Stimulated activated CD8-positive, alpha-beta memory T cell treated with anti-CD3 and anti-CD28 coated beads, Interleukin-15, amount 100 ng/mL, for 4 hours (primary cell): ENCODE measurements at places on chromosomes 2 and 18.

- no peak for DNase-seq
These were observed 6.4 kb upstream of the D2HGDH start for GRCh38 chr2:241728000-241728399.

GRCh38 chr2:233402346-233402745 lies 48.1 kb downstream of the DGKD start:
- DNase-seq, result no peak

DNA sequence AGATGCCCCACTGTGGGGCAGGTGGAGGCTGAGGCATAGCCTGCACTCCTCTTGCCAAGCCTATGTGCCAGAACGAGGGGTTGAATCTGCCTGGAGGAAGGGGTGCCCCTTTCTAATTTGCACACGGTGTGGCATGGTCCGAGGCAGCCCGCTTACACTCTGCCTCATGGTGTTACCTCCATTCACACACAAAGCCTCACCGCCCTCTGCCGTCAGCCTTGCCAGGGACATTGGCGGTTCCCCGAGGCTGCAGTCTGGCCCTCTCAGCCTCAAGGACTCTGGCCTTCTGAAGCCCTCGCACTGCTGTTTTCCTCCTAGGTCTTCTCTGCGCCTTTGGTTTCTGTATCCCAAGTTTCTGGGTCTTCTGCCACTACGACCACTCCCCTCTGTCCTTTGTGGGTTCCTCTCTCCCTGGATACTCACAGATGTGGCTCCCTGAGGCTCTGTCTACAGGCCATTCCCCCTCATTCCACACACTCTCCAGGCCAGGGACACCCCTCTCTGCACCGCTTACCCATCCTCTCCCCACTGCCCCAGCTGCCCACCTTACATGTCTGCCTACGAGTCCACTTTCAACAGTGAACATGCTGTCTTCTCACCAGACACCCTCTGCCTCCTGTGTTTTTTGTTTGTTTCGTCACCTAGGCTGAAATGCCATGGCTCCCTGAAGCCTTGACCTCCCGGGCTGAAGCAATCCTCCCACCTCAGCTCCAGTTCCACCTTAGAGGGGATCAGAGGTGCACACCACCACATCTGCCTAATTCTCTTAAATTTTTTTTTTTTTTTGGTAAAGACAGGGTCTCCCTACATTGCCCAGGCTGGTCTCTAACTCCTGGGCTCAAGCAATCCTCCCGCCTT lies 7.9 kb upstream of the ASPRV1 start:
- DNase-seq, result no peak

DNA sequence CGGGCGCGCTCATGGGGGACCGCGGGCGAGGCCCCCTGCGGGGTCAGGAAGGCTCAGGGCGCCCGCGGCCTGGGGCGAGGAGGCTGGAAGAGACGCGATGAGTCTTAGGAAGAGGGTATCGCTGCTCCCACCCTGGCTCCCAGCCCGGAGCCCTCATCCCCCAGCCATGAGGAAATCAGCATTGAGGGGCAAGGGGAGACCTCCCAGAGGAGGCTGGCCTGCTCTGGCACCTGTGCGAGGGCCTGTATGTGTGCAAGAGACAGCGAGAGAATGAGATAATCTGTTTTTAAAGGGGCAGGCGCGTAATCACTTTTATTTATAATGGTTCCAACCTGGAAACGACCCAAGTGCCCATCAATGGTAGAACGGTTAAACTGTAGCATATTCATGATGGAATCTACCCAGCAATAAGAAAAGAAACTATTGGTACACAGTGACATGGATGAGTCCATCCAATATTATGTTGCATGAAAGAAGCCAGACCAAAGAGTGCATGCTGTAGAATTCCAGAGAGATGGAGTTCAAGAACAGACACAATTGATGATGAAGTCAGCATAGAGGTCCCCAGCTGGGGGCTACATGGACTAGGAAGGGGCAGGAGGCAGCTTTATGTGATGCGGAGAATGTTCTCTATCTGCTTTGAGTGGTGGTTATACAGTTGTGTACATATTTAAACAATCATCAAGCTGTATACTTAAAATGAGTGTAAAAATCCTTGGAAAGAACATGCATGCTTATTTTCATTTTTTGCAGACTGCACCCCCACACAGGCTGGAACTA lies 14.4 kb downstream of the FBXO41 start:
- no peak for DNase-seq

DNA sequence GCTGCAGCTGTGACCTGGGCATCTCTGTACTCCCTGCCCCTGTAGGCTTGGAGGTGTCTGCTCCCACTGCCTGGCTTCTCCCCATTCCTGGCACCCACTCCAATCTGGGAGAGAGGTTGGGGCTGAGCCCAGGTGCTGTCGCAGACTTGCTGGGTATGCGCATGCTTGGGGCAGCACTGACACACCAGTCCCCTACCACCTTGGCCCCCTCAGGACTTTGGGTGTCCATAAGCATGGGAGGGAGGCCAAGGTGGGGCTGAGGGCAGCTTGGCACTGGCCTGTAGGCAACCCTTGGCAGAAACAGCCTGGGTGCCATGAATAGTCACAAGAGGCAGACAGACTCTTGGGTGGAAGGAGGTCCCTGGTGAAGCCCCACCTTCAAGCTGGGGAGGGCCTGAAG lies 136.8 kb downstream of the QPCT start:
- DNase-seq, result no peak

DNA sequence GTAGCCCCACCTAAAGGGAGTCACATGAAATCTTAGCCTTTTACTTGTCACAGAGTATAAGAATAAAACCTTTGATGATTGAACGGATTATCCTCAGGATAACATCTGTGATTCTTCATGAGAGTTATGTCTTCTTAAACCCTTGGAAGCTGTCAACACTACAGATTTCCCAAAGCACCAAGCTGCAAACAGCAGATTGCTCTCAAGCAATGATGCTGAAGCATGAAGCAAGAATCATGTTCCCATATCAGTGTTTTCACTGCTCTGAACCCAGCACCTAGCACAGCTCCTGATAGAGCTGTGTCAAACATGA lies 47.6 kb upstream of the CELF4 start:
- DNase-seq, result no peak

DNA sequence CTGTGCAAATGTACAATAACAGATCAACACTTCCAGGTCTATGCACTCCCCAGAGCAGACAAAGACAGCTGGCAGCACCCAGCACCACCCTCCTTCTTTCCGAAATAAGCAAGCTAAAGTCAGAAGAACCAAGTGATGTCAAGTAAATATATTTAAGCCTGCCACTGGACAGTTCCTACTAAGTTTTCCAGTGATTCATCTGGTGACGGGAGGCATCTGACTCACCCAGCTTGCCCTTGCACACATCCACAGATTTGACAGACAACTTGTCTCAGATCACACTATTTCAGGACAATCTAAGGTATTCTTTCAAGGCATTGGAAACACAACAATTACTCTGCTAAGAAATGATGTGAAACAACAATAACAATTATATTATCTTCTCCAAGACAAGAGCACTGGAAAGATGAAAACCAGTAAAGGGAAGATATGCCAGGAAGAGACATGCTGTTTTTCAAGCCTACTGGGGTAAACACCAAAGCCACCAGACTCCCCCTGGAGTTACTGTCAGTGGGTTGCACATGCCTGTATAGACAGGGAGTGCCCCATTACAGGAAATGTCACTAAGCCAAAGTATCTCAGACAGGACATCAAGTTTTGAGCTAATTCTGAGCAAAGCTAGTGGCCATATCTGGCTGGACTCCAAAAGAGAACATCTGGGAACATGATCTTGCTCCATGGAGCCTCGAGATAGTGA lies 287.9 kb upstream of the KLHL29 start:
- DNase-seq, result no peak

DNA sequence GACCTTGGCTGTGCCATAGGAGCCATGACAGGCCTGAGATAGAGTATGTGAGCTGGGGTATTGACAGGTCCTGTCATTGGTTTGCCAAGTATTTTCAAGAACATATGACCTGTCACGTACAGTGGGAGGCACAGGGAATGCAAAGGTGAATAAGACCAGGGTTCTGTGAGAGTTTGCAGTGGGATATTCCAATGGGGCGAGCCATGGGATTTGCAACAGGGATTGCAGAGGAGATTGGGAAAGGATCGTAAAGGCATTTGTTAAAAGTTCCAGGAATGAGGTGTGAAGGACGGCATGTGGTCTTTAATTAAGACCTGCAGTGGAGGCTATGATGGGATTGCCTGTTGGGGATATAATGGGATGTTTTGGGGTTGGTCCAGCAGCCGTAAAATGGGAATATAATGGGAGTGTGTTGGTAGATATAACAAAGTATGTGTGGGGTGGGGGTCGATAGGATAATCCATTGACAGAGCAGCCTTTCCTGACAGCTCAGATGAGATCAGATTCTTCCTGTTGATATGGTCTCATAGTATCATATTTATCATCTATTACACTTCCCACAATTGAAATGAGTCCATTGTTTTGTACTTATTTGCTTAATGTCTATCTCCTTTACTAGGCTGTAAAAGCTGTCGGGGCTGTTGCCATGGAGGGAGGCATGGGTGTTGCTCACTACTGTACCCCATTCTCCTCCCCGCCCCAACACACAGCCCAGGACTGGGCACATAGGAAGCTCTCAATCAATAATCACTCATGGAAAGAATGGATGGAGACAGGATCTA lies 38.1 kb downstream of the PKDCC start:
- DNase-seq, result no peak

DNA sequence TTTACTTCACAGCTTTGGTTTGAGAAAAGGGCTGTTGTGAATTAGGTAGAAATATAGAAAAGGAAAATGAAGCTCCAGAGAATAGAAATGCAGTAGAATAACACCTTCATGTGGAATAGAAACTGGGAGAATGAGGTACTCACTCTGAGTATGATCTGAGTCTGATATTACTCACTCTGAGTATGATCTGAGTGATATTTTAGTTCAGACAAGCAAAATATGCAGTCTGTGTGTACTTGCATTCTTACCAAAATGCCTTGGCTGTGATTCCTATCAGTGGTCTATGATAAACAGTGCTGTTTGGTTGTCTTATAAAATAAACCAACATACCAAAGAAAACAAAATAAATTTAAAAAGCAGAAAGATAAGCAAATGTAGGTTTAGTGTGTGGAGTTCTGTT lies 487.6 kb downstream of the THSD7B start:
- no peak for DNase-seq

DNA sequence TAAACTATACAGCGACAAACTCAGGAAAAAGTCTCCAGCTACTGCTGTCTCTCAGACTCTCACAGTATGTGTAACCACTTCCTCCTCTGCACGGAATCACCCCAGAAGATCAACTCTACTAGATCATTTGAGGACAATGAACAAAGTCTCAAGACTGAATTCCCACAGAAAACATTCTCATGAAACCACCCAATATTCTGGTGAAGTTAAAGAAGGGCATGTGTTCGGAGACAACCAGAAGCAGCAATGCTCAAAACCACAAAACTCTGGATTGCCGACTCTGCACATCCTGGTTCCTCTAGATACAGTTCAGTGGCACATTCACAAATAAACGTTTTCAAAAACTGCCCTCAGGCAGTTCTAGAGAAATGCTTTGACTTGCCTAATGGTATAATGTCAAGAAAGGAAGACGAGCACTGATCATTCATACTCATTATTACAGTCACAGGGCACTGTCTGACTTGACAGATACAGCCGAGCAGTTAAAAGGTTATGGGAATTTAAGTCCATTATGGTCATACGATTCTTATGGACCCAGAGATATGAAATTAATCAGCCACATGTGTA lies 91.9 kb upstream of the STK17B start:
- no peak for DNase-seq

DNA sequence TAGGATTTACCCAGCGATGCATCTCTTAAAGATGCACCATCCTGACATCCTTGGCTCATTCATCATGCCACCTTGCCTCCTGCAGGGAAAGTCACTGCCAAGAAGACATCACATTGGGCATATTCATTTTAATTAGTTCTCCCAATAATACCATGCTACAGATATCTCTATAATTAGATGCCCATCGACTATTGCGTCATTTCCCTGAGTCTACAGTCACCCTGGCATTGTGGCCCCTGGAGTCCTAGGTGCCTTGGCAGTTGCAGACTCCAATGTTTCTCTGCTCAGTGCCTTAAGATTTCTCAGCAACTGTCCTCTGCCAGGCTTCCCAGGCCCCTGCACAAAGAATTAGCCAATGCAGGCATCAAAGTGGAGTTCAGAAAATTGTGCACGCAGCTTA lies 32.6 kb downstream of the RDH14 start:
- DNase-seq, result no peak

DNA sequence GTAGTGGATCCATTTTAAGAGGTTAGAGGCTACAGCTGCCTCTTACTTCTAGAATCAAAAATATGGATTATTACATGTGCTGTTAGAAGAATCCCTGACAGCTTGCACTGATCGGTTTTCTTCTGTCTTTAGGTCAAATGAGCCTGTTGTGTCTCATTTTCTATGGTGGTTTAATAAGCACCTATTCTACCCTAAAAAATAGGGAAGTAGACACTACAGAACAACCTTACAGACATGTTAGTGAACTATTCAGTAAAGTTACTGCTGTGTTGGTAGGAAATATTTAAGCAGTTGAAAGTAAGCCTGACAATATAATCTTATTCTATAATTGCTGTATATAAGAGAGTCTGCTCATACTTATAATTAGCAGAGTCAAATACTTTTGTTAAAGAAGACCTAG lies 168.5 kb upstream of the NOSTRIN start:
- no peak for DNase-seq

DNA sequence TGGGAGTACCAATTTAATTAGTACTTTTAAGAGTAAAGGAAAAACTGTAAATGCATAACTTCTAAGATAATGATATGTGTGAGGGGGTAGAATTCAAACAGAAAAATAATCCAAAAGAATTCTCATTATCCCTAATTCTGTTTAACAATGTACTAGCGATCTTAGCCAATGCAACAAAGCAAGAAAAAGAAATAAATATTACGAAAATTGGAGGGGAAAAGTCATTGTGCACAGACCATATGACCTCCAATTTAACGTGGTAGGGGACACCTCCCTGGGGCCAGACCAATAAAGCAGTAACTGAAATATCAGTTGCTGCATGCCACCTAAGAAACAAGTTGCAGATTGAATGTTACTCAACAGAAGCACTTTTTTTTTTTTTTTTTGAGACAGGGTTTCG lies 25.9 kb upstream of the PEX13 start:
- DNase-seq, result no peak

GRCh38 chr18:9665314-9665713 lies 42.8 kb upstream of the RAB31 start:
- no peak for DNase-seq

DNA sequence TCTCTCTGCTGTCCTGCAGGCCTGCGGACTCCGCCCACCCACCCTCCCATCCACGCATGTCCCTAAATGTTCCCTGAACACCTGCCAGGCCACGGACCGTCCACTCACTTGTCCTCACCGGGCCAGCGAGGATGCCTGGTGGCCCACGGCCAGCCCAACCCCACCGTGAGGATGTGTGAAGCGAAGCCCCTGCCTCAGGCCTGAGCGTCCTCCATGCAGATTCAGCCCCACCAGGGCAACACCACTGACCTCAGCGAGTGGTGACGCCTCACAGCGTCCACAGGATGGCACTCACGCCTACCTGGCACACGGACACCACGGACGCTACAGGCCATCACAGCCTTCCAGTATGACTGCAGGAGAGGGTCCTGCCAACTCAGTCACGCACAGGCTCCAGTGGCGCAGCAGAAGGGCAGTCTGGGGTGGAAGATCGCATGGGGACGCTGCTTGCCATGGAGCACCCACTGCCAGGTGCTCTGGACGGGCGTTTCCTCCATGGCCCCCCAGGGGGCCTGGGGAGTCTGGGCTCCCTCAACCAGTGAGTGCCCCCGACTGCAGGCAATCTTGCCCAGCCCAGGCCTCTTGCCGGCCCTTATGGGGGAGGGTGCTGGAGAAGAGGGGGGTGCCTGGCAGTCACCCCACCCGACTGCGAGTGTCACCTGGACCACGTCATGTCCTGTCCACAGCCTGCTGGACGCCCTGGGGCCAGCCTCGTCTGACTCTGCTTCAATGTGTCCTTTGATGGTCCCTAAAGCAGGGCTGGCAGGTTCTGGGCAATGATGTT lies 25.4 kb downstream of the HDAC4 start:
- no peak for DNase-seq
